SJSA1 (cell line): ENCODE measurements at places on chromosomes 11 and 22. TPM values are rescaled to one million over a fixed set of nuclear protein-coding genes. Genes with fewer than 3 reads are reported as not detected.

The ADM2 gene
- total RNA-seq = 0.05 TPM in 1 of 2 replicates, not detected in the other

The SEC14L2 gene
- total RNA-seq = 3.4 and 16.2 TPM in 2 replicates

The MCAT gene
- total RNA-seq = 13.5 and 14.7 TPM in 2 replicates

The THAP12 gene
- total RNA-seq = 27.2 and 47.1 TPM in 2 replicates

The SCGB1A1 gene
- total RNA-seq = not detected in 2 replicates

The TPST2 gene
- 34.8 and 43.6 TPM in 2 replicates for total RNA-seq

The NUDT8 gene
- total RNA-seq = 7.4 and 14.0 TPM in 2 replicates

The CRYBA4 gene
- not detected in 2 replicates for total RNA-seq

The TPP1 gene
- 5.9 and 6.8 TPM in 2 replicates for total RNA-seq

The UBQLN3 gene
- total RNA-seq = not detected in 2 replicates

The TAGLN gene
- total RNA-seq = 655 and 717 TPM in 2 replicates

The B3GAT1 gene
- total RNA-seq = not detected in 2 replicates

The KCNQ1 gene
- not detected in 2 replicates for total RNA-seq

The DAGLA gene
- total RNA-seq = 2.6 TPM in 2 replicates

The E2F8 gene
- 4.2 and 8.8 TPM in 2 replicates for total RNA-seq

The CLTCL1 gene
- total RNA-seq = 7.3 and 17.1 TPM in 2 replicates

The CCDC89 gene
- 0.26 TPM in 1 of 2 replicates, not detected in the other for total RNA-seq

The UBQLNL gene
- total RNA-seq = 0.05 TPM in 1 of 2 replicates, not detected in the other

The POU2AF3 gene
- not detected in 2 replicates for total RNA-seq

The PLAAT5 gene
- total RNA-seq = 0.24 TPM in 1 of 2 replicates, not detected in the other

The KCNK7 gene
- total RNA-seq = 0.13 TPM in 1 of 2 replicates, not detected in the other

The GLYATL2 gene
- total RNA-seq = 0.26 and 0.69 TPM in 2 replicates

The GPHA2 gene
- not detected in 2 replicates for total RNA-seq

The APLP2 gene
- 137 and 149 TPM in 2 replicates for total RNA-seq

The HEPN1 gene
- total RNA-seq = not detected in 2 replicates

The PTPN5 gene
- not detected in 2 replicates for total RNA-seq

The MAPK11 gene
- total RNA-seq = 1.3 and 2.2 TPM in 2 replicates

The ZC3H12C gene
- 4.6 and 6.4 TPM in 2 replicates for total RNA-seq

The SPATA19 gene
- not detected in 2 replicates for total RNA-seq

The TTC28 gene
- total RNA-seq = 9.7 and 14.9 TPM in 2 replicates

The LARGE1 gene
- total RNA-seq = 24.8 and 40.9 TPM in 2 replicates

The NTM gene
- 0.34 TPM in 1 of 2 replicates, not detected in the other for total RNA-seq

The EFEMP2 gene
- total RNA-seq = 120 and 194 TPM in 2 replicates

The RAC2 gene
- total RNA-seq = 2.0 and 2.1 TPM in 2 replicates

The TMPRSS6 gene
- not detected in 2 replicates for total RNA-seq

The GCAT gene
- total RNA-seq = 54.7 and 60.9 TPM in 2 replicates

The SLC22A6 gene
- not detected in 2 replicates for total RNA-seq

The LGR4 gene
- 16.5 and 21.3 TPM in 2 replicates for total RNA-seq

The LIF gene
- 1.4 and 5.5 TPM in 2 replicates for total RNA-seq

The ADORA2A gene
- 3.4 and 3.6 TPM in 2 replicates for total RNA-seq
